Stimulated activated CD8-positive, alpha-beta memory T cell treated with anti-CD3 and anti-CD28 coated beads, Interleukin-4, amount 100 ng/mL, for 1 hour (primary cell): ENCODE measurements at places on chromosomes 5 and 9.

GRCh38 chr5:150085950-150086715, at the start of gene CSF1R:
Gene CSF1R, minus strand, starts transcription at chr5:150086554. Its CDS starts 127 bp downstream, at chr5:150086427.
- DNase-seq: no peak

- DNase-seq: no peak
Measured at GRCh38 chr9:89372979-89373378, 54.7 kb downstream of the SECISBP2 start.

DNA sequence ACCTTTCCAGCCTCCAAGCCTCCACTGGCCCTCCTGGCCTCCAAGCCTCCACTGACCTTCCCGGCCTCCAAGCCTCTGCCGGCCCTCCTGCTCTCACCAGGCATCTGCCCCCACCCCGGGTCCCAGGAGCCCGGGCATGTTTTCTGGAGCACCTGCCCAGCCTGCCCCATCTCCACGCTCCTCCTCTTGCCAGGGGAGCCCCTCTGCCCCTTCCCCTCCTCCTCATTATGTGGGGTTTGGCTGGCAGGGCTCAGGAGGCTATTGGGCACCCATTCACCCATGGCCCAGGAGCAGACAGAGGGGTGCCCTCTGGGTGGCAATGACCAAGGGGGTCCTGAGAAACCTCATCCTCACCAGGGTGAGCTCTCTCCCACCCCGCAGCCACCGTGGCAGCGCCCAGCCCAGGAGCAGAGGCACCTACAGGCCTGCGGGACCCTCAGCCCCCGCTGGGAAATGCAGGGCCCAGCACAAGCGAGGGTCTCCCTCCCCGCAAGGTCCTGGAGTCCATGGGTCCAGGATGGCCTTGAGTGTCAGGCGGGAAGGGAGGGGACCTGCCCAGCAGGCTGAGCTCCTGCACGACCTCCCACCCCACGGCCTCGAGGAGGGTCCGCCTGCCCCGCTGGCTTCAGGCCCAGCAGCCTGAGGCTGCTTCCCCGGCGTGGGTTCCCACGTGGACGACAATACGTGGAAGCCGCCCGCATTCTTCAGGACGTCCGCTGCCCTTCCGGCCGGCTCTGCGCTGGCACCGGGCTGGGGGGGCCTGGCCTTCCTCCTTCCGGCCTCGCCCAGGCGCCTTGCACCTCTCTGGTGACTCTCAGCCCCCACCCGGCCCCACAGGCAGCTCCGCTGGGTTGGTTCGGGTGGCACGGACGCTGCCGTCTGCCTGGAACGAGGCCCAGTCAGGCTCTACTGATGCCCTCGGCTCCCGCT, 51.4 kb upstream of the NRARP start:
- DNase-seq: no peak

- DNase-seq: no peak
Measured at GRCh38 chr5:132016721-132017250, 5.3 kb upstream of the ACSL6 start.

DNA sequence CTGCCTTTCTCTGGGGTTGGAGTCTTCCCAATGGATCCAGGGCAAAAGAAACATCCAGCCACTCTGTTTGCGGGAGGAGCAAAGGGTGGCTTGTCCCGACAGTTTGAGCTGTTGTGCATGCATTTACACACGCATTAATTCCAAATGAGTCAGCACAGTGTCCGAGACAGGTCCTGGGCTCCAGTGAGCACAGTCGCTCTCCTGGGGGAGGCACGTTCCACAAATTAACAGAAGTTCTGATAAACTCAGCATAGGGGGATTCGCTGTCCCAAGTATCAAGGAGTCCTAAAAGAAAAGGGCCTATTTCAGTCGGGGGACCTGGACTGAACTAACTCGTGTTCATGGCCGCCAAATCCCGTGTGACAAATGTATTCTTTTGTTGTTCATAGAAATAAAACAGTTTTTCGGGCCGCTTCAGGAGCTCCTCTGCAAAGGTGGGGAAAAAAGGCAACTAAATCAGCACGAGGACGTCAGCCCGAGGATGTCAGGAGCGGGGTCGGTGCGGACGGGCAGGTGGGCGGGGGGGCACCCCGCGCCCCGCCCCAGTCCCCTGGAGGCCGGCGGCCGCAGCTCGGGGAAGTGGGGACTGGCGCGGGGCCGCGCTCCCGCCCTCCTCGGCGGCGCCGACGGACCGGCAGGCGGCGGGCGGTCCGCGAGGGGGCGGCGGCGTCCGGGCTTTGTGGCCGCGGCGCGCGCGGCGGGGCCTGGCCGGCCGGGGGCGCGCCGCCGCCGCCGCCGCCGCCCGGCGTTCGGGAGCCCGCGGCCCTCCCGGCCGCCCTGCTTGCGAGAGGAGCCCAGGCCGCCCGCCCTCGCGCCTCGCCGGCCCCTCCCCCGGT, at the start of gene MSANTD3:
Gene MSANTD3 (plus strand): TSS at position 614 of the 836 bp plus-strand sequence. CDS start 14,796 bp downstream, outside the sequence.
- DNase-seq: peak; percentile 2

GRCh38 chr5:180583738-180584137, 7.6 kb downstream of the SCGB3A1 start:
- no peak for DNase-seq

DNA sequence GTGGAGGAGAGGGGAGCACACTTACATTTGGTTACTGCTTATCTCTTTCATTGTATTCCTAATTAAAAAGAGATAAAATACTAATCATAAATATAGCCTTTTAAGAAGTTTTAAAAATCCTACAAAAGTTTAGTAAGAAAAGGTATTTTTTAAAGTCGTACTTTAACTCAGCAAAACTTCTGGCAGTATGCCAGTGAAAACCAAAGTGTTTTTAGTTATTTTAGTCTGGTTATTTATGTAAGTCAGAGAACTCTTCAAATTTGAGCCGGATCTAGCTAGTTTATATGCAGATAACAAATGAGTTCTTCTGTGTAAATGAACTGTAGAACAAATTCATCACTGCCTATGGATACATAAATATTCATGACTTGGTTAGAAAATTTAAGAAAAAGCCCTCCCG, 36.5 kb upstream of the ANKDD1B start:
- no peak for DNase-seq

DNA sequence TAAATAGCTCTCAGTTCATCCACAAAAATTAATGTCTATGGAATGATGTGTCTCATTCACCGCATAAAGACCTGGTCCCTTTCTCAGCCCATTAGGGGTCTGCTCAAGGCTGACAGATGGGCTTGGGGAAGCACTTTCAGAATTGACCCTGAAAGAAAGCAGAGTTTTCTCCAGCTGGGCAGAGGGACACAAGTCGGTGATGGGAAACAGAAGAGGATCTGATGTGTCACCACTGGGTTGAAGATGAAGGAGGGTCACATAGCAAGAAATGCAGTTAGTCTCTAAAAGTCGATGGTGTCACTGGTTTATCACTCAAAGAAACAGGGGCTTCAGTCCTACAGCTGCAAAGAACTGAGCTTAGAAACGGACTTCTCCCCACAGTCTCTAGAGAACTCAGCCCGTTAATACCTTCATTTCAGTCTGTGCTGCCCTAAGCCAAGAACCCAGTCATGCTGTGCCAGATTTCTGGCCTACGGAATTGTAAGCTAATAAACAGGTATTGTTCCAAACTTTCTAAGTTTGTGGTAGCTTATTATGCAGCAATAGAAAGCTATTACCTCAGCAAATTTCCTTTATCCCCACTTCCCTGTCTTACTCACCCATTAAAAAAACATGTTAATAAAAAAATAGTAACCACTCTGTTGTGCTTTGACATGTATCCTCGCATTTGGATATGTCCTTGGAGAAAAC, 64.6 kb downstream of the ADAMTS12 start:
- DNase-seq: no peak

DNA sequence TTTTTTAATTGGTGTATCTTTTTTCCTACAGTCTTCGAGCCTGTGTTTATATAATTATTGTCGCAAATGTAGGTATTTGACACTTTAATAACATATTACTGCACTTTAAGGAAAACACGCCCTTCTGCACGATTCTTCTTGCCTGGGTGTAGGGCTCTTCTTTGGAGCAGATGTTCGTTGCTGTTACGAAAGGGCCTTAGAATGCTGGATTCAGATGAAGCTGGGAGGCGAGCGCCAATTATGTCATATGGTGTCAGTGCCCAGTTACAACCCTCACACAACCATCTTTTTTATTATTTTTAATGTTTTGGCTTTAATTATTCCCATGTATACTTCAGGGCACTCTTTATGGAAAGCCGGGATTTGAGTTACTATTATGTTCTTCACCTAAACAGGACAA, 553.0 kb downstream of the EBF1 start:
- no peak for DNase-seq

DNA sequence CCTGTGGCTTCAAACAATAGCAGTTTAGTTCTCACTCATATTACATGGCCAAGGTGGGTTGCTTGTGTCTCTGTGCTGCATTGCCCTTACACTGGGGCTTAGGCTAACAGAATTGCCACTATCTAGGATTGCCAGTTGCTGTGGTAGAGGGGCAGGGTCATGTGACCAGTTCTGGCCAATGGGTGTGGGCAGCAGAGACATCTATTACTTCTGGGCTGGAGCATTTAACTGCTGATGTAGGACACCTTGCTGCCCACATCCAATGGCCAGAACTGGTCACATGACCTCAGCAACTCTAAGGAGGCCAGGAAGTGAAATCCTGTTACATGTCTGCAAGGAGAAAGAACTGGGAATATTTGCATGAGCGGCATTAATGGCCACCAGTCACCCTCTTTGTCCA, 199.3 kb downstream of the C9orf152 start:
- no peak for DNase-seq

DNA sequence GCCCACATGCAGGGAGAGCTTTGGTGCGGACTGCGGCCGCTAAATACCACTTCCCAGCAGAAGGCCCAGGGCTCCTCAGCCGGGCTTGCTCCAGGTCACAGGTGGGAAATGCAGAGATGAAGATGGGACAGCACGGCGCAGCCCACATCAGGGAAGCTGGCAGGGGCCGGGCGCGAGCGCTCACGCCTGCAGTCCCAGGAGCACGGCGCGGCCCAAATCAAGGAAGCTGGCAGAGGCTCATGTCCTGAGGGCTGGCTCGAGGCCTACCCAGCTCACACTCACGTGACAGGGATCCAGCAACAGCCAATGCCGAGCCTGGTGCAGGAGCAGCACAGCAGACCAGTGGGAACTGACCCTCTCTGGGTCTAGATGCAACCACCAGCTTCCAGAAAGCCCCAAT, 16.3 kb downstream of the LPCAT1 start:
- no peak for DNase-seq

- no peak for DNase-seq
Measured at GRCh38 chr5:141298376-141298775, 5.5 kb downstream of the SLC25A2 start.

DNA sequence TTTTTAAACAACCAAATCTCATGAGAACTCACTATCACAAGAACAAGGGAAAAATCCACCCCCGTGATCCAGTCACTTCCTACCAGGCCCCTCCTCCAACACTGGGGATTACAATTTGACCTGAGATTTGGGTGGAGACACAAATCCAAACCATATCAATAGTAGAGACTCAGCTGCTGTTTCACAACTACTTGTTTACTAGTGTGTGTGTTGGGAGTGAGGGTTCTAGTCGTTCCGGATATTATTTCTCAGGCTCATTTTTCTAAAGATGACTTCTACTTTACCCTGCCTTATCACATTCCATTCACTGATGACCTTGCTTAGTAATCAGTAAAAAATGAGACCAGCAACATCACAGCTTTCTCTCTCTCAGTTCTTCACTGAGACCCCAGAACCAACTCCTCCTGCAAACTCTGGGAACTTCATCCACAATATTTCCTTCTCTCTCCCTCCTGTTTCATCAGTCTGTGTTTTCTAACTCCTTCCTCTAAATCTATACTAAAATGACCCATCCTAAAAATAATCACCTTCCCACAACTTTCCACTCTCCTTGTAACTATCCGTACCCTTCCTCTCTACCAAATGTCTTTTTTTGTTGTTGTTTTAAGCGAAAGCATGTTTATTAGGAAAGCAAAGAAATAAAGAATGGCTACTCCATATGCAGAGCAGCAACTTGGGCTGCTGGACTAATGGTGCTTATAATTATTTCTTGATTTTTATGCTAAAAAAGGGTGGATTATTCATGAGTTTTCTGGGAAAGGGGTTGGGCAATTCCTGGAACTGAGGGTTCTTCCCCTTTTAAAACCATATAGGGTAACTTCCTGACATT, 121.5 kb upstream of the SPRY4 start:
- no peak for DNase-seq

DNA sequence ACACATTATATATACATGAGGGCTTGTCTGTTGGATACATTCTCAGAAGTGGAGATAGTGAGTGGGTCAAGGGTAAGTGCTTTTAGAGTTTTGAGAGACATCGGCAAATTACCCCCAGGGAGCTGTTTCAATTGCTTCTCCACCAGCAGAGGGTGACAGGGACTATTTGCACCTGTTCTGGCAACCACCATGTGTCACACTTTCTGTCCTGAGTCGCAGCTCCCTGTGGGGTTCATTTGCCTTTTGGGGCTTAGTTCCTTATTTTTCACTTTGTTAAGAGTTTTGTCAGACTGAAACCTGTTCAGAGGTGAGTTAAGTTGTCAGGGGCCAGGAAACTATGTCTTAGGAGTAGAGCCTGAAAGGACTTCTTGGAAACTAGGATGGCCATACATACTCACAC, 20.1 kb upstream of the SLC36A1 start:
- DNase-seq: no peak

GRCh38 chr5:180898621-180899246, at the start of gene BTNL8:
Gene BTNL8, plus strand, starts transcription at chr5:180899159. Its CDS starts 152 bp downstream, at chr5:180899311.
- no peak for DNase-seq

GRCh38 chr5:58544926-58545325, 37.9 kb upstream of the RAB3C start:
- no peak for DNase-seq

DNA sequence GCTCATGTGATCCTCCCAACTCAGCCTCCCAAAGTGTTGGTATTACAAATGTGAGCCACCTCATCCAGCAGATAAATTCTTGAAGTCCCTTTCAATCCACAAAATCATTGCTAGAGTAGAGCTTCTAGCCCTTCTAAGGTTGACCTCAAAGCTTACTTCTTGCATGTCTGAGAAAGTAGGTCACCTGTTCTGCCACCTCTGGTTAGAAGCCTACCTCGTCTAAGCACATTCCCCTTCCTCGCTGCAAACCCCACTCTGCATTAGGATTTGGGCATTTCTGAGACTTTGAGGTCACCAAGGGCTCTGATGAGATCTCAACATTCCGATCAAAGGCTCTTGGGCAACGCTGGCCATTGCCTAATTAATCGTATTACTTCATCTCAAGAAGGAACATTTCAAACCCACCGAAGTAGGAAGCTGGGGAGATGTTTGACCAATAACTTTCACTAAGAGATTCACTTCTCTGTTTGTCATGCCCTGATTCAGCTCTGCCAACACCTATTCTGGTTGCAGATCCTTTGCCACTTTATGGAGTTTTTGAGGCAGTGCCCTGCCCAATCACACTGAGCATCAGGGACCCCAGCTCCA, 8.6 kb downstream of the ADAM19 start:
- no peak for DNase-seq

GRCh38 chr9:29999645-30000044, 2384.8 kb upstream of the ACO1 start:
- no peak for DNase-seq

DNA sequence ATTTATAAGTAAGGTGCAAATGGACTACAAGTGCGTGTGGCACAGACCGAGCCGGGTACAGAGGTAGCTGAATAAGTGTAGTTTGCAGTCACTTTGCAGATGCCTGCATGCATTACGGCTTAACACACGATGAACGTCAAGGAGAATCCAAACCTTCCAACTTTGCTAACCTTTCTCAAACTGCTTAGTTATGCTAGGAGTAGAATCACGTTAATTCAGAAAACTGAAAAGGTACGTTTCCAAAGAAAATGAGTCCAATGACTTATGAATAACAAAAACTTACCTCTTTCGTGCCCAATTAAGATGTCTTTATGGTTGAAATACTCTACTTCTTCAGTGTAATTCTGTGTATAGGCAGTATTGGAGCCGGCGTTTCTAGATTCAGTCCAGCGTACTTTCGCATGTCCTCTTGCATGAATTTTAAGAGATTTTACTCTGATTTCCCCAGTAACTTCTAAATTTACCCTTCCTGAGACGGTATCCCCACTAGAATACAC, 539 bp downstream of the ARRDC3 start:
- DNase-seq: no peak

GRCh38 chr5:1778138-1779020, 21.3 kb downstream of the MRPL36 start:
- DNase-seq: no peak
